ENCODE measurements at places on chromosomes 5 and 9.

GRCh38 chr5:102278231-102278630 lies 17.9 kb downstream of the SLCO4C1 start:
- DNase-seq, result no peak

DNA sequence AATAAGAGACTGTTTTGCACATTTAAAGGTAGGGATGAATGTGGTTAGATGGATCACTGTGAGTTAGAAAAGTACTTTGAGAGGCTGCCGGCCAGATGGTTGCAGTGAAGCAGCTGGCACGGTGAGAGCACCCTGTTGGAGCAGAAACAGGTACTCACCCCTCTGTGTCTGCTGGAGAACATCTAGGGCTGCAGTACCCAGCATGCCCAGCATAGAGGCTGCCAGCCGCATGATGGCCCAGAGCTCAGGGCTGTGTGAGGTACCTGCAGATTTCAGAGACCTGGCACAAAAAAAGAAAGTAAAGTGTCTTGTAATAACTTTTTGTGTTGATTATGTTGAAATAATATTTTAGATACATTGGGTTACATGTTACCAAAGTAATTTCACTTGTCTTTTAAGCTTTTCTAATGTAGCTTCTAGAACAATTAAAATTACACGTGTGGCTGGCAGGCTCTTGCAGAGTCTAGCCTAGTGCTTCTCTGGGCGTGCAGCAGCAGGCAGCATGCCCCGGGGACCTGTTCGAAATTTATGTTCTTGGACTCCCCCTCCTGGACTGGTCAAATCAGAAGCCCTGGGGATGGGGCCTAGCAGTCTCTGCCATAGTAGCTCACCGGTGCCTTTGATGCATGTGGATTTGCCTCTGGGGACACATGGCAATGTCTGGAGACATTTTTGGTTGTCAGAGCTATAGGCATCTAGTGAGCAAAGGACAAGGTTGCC lies 11.1 kb downstream of the WDR5 start:
- DNase-seq, result no peak

- no peak for DNase-seq
These were observed 128.4 kb upstream of the TRPM3 start for GRCh38 chr9:71249729-71250317.

GRCh38 chr5:68325065-68325580 lies 109.6 kb downstream of the PIK3R1 start:
- DNase-seq, result no peak

DNA sequence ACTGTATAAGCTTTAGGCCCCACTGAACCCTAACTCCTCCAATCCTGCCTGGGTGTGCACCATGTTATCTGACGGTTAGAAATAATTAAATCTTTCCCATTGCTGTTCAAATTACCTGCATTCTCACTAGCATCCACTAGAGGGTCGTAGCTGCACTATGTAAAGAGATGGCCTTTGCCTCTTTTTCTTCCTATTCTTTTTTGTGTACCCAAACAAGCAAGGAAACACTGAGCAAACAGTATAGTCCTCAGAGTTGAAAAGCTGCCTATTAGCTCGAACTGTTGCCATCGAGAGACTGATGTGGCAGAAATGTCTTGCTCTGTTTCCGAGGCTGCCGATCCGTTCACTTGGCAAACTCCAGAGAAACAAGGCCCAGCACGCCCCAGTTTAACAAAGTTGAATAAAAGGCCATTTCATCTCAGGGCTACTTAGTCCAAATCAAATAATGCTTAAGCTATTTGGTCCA lies 163.8 kb upstream of the TRPM3 start:
- DNase-seq, result no peak

GRCh38 chr9:132020272-132020671 lies 59.4 kb downstream of the MED27 start:
- no peak for DNase-seq

DNA sequence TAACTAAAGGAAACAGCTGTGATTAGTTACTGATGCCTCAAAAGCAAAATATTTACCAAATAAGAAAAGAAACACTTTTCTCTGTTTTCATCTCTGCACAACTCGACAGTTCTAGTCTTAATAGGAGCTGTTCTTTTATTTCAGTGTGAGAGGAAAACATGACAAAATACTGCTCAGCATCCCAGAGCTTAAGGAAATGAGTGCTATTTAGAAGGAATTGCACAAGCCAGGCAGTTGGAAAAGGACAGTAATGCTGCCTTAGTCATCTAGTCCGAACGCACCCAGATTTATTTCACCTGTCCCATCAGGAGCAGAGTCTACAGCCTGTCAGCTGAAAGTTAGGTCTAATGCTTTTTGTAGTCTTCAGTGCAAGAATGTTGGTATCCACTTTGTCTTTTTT lies 12.3 kb downstream of the ZCCHC9 start:
- DNase-seq, result no peak

- DNase-seq, result peak; percentile 68
These were observed at the start of gene GADD45G for GRCh38 chr9:89604729-89605464. TSS of gene GADD45G (plus strand) at chr9:89605012. CDS start at chr9:89605122, 110 bp downstream.

DNA sequence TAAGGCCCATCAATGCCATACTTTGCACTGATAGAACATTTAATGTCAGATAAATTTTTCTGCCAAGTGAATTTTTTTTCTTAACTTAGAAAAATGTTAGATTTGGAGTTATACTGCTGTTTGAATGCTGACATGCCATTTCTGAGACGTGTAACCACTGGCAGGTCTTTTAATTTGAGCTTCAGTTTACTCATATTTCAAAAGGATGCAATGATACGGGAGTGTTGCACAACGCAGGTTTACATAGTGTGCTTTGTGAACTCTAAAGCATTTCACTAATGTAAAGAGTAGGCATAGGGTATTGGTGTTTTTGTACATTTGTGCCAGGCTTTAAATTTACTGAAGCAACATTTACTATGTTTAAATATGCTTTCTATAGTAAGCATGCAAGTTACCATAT lies 4.2 kb downstream of the ZBTB43 start:
- DNase-seq, result no peak

GRCh38 chr9:4334410-4334813 lies 34.5 kb upstream of the GLIS3 start:
- no peak for DNase-seq

GRCh38 chr5:137619191-137619870 lies 116.6 kb downstream of the KLHL3 start:
- no peak for DNase-seq

DNA sequence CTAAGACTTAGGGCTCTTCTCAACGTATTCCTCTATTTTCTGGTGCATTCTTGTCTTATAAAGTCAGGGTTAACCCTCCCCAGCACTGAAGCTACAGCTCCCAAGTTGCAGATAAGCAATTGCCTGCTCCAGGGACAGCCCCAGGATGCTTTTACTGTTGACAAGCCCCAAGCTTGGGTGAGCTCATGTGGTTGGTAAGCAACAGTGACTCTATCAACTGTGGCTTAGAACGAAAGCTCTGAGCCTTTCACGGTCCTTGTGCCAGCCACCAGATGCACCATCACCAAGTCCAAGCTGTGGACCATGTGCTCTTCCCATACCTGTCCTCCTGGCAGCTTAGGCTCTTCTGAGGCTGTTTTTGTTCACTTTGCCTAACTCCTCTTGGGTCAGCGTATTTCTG lies 13.5 kb downstream of the ADRB2 start:
- DNase-seq, result no peak

GRCh38 chr9:33921967-33922895 lies 105.3 kb downstream of the UBE2R2 start:
- no peak for DNase-seq

GRCh38 chr9:14565352-14566016 lies 127.7 kb downstream of the ZDHHC21 start:
- no peak for DNase-seq

GRCh38 chr5:37222181-37222580 lies 27.0 kb downstream of the CPLANE1 start:
- no peak for DNase-seq

GRCh38 chr5:133869519-133870335 lies 98.7 kb downstream of the C5orf15 start:
- no peak for DNase-seq

GRCh38 chr5:51172903-51173626 lies 210.2 kb upstream of the ISL1 start:
- no peak for DNase-seq

DNA sequence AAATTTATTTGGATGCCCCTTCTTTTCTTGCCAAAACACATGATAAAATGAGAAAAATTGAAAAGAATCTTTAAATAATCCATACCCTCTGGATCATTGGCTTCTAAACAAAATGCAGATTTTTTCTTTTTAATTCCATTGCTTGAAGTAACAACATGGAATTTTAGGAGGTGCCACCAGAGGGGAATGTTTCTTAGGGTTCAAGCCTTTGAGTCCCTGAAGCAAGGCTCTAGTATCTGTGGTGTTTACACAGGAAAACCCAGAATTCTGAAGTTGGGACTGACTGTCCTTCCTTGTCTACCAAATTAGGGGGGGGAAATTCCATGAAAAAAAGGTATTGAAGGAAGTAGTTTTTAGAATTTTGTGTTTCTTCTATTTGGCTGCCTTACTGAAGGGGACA lies 69.4 kb downstream of the LMNB1 start:
- no peak for DNase-seq

DNA sequence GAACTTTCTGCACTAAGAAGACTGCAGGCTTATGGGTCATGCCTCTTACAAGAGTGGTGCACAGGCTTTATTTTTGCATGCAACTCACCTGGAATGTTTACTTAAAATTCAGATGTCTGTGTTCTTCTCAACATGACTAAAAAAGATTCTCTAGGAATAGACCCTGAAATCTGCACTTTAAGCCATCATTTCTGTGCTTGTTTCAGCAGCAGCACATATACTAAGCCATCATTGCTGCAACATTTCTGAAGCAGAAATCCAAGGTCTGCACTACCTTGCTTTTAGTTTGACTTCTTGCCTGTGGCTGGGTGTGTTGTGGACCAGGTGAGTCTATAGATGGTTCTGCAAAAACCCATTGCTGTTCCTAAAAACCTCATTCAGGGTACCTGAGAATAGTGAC lies 156.8 kb downstream of the CEP120 start:
- no peak for DNase-seq

Data from activated T-helper 1 cell treated with anti-CD3 and anti-CD28 coated beads, Interleukin-2, amount 50 U/mL, for 16 hours (primary cell).